ENCODE measurements at places on chromosomes 7 and 10.

DNA sequence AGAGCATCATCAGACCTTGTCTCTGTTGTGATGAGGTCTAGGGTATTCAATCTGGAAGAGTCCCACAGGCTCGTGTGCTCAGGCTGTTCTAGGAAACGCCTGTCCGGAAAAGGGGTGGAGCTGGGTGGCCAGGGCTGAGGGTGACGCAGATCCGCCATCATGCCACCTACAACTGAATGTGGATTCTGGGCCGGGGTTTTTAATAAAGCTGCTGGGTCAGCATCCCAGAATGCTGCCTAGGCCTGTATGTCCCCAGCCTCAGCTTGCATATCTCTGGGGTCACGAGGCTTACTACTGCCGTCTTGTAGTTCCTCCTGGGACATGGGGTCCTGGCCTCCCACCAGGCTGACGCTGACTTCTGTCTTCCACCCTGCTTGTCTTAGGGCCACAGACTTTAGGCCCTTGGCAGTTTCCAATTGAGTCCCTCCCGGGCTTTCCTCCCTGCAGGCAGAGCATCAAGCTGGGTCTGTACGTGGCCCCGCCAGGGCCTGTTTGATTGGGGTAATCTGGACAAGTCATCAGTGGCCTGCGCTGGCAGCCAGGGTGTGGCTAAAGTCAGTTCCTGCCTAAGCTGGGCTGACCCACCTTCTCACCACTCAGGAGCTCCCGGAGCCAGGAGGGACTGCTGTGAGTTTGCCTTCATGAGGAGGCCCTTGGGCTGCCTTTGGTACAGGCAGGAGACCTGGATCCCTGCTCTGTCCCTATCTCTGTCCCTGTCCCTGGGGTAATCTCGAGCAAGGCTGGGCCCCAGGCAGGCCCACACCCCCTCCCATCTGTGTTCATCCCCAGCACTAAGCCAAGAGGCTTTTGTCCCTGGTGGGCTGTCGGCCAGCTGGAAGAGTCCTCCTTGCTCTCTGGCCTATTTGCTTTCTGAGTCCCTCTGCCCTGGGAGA lies 79.9 kb downstream of the ZMIZ1 start:
- no peak for DNase-seq

DNA sequence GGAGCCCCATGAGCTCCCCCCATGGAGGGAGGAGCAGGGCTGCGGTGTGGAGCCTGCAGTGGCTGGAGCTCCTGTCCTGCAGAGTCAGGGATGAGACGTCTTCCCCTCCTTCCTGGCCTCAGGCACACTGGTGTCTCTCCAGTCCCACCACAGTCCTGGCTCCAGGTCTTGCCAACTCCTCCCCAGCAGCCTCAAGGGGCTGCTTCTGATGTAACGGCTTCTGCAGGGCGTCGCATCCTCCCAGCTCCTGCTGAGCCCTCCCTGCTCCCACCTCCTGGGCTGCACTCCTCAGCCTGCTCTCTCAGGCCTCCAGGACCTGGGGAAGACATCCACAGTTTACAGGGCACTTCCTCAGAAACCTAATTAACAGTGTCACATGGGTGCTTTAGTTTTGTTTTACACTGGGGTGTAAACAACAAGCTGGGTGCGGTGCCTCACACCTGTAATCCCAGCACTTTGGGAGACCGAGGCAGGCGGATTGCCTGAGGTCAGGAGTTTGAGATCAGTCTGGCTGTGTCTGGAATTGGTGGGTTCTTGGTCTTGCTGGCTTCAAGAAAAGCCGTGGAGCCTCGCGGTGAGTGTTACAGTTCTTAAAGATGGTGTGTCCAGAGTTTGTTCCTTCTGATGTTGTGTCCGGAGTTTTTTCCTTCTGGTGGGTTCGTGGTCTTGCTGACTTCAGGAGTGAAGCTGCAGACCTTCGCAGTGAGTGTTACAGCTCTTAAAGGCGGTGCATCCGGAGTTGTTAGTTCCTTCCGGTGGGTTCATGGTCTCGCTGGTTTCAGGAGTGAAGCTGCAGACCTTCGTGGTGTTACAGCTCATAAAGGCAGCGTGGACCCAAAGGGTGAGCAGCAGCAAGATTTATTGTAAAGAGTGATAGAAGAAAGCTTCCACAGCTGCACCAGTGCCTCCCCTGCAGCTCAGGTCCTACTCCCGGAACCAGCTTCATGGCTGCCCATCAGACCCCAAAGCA lies 95.0 kb downstream of the PAXIP1 start:
- DNase-seq = no peak

GRCh38 chr10:58003945-58004344 lies 263.7 kb downstream of the IPMK start:
- DNase-seq = no peak

GRCh38 chr10:101952191-101952590 lies 103.8 kb downstream of the ARMH3 start:
- DNase-seq = no peak

DNA sequence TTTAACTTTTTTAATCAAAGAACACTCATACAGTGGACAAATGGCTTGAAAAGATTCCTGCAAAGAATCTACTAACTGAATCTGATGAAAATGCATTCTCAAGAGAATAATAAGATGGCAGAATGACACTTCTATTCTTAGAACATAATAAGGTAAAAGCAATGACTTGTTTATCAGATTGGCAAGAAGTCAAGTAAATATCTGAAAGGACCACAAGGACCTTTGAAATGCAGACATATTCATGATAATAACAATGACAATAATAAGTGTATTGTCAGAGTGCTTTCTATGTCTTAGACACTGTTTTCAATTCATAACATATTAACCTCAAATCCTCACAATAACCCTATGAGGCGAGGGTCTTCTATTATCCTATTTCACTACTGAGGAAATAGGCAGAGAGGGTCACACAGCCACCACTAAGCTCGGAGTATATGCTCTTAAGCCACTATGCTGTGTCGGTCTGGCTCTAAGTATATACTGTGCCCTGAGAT lies 10.6 kb downstream of the HACD1 start:
- no peak for DNase-seq

DNA sequence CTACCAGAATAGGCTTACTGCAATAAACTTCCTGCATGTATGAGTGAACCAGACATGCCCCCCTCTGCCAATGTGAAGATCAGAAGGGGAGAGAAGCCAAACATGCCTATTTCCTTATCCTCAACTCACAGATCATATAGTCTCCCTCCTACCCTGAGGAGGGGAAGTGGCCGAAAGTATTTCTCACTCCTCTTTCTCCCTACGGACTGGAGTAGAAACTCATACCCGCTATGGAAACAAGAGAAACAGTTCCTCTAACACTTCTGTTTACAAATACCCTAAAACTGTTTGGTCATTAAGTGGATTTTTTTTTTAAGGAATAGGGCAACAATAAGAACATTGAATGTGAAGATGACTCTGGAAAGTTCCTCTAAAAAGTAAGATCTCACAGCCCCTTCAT lies 31.4 kb downstream of the CCNJ start:
- no peak for DNase-seq

DNA sequence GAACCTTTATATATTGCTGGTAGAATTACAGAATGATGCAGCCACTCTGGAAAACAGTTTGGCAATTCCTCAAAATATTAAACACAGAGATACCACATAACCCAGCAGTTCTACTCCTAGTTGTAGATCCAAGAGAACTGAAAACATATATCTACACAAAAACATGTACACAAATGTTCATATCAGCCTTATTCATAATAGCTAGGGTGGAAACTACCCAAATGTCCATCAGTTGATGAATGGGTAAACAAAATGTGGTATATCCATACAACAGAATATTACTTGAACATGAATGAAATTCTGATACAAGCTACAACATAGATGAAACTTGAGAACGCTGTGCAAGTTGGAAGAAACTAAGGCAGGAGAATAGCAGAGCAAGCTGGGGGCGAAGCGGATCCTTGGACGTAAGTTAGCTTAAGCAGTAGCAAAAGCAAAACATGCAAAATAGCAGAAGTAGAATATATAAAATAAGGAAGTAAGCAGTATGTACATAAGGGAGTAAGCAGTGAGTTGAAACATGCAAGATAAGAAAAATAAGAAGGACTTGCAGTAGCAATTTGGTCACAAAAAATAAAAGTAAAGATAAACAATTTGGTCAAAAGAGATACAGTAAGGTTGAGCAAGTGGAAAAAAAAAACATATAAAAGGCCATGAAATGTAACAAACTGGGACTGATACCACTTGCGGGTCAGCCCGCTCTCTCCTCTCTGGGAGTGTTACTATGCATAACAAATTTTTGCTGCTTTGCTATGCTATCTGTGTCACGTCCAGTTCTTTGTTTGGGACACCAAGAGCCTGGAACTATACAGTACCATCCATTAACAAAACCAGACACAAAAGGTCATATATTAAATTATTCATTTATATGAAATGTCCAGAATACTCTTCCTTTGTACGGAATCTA lies 18.0 kb upstream of the HILPDA start:
- no peak for DNase-seq

DNA sequence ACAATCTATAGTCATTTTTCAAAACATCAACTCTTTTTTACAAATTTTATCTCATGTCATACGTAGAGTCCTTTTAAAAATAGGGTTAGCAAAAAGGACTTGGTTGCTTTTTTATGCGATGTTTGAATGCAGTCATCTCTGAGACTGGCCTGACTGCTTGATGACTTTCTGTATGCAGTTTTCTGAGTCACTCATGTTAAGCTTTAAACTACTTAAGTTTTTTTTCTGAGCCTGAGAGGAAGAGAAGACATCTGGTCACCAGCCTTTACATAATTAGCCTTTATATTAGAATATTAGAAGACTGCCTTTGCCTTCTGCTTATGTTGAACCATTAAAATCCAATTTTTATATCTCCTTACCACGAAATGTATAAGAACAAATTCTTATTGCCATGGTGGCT lies 834.4 kb upstream of the MBL2 start:
- DNase-seq = no peak

DNA sequence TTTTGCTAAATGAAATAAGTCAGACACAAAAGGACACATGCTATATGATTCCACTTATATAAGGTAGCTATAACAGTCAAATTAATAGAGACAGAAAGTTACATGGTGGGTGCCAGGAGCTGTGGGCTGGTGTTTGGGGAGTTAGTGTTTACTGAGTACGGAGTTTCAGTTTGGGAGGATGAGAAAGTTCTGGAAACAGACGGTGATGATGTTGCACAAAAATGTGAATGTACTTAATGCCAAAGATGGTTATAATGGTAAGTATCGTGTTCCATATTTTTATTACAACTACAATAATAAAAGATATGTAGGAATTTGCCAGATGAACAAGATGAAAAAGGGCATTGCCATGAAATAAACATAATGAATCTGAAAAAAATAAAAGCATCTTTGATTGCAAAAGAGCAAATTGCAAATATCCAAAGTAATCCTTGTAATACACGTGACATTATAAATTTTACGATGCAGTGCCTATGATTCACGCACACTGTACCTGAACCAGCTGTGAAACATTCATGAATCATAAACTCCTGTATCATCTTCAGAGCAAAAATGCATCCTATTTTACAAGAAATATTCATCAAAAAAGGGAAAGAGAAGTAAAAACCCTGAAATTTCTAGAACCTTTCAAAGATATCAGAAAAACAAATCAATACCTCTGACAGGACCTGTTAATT lies 676.7 kb downstream of the PCDH15 start:
- no peak for DNase-seq

DNA sequence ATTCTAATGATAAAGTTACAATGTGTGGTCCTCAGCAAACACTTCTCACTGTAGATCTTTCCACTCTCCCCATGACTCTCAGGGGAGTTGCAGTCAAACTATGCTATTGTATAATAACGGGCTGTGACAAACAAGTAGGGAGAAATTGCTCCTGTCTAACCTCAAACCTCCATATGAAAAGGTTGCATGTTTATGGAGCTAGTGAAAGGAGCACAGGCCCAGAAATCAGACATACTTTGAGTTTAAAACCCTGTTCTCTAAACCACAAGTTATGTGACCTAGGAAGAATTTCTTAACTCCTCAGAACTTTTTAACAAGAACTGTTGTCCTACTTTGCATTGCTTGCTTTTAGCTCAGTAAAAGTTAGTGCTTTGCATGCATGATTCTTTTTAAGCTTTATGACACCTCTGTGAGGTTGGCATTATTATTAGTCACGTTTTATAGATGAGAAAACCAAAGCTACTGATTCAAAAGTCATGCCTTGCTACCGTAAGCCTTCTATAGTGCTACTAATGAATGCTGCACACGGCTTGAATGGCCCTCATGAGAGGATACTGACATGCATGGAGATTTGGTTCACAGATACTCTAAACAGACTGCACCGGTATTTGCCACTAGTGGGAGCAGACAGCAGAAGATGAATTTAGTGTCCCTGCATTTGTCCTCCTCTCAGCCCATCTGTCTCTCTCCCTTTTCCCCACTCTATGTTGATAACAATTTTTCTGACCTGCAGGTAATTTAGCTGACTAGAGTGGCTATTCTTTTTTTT lies 129.5 kb upstream of the PCGF5 start:
- no peak for DNase-seq

DNA sequence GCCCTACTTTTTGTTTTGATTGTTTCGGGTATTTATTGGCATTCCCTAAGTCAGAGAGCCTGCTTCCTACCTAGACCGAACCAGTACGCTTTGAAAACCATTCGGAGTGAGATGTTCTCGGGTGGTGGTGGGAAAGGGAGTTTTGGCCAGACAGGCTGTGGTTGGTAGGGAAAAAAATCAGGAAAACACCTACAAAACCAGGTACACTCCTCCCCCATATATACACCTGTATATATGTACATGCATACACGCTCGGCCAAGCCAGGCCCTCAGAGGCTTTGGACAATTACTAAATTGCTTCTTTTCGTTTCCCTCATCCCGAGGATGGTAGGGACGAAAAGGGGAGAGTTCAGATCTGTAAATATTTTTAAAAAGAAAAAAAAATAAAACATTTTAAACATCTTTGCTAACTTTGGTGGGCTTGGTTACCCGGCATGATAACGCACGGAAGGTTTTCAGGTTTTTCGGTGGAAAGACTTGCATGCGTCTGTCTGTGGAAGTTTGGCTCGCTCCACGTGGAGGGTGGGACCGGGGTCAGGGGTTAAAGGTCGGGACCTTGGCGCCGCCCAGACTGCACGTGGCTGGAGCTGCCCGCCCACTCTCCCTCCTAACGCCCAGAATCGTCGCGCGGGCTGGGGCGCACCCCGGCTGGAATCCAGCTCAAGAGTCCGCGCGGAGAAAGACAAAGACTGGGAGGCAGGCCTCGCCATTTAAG lies 2.5 kb downstream of the HMX2 start:
- DNase-seq = no peak

GRCh38 chr7:142593106-142593505 lies 156.2 kb upstream of the PRSS1 start:
- no peak for DNase-seq

DNA sequence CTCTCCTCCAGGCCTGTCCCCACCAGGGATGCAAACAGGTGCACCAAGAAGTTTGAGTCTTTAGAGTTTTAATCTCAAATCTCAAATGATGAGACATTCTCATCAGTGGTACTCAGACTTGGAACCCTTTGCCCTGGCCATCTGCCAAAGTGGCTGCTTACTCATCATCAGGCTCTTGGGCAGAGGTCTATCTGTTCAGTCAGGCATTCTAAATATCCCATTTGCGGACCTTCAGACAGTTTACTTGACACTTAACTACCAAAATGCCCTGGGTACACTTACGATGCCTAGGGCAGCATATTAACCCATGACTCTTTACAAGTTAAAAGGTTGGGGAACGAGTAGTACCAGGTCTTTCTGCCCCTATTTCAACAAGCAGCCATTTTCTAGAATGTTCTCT lies 61.2 kb upstream of the YAE1 start:
- no peak for DNase-seq

Data from activated CD8-positive, alpha-beta memory T cell treated with anti-CD3 and anti-CD28 coated beads for 1 hour (primary cell).